NCI-H2107 (cell line): ENCODE measurements at places on chromosomes 11 and 22.
A peak's percentile ranks its signal among the peaks of the same experiment; 100 is the strongest.

DNA sequence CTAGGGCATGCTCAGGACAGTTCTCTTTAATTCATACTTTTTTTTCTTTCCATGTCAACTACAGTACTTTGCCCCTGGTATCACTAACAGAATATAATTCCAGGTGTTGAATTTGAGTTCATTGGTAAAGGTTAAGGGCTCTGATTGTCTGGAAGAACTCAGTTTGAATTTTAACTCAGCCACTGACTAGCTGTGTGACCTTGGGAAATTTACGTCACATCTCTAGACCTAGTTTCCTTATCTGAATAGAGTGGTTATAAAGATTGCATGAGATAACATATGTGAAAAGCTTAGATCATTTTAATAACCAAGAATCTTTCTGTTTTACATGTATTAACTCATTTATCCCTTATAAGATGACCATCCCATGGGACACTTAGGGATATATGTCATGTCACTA lies 15.8 kb upstream of the ZC3H12C start:
- DNase-seq = no peak

DNA sequence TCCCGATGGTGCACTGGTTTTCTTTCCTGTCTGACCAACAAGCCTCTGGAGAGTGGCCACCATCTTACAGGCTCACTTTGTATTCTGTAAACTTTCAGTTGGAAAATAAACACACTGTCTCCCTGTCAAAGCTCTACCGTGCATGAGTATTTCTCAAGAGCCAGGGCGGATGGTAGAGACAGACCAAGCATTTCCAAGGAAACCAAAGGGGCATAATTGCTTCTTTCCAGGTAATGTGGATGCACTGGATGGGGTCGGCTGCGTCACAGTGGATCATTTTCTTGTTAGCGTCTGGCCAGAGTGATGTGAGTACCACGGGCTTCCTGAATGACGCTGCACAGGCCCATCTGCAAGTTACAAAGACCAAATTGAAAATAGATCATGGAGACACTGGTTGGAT lies 5.1 kb upstream of the SEZ6L start:
- no peak for DNase-seq

GRCh38 chr22:29481265-29482000 lies 1.4 kb downstream of the NEFH start:
- no peak for DNase-seq

GRCh38 chr22:49107561-49107960 lies 720.1 kb downstream of the BRD1 start:
- no peak for DNase-seq

GRCh38 chr11:92707665-92708064 lies 261.8 kb upstream of the MTNR1B start:
- DNase-seq = no peak

DNA sequence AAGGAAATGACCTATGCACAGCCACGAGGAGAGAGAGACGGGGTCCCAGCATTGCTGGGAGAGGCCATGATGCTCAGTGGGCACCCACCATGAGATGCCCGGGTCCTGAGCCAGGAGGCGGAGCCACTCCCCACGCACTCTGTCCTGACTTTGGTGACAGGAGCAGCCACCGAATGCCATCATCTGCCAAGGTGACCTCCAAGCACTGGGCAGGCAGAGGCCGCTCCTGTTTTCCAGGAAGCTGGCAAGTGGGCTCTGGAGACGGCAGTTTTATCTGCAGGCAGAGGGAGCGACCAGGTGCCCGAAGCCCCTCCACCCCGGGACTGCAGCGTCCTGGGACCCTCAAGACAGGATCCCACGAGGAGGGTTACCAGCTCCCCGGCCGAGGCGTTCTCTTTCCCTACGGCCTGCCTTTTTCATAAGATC lies 453.9 kb downstream of the BRD1 start:
- DNase-seq = no peak

DNA sequence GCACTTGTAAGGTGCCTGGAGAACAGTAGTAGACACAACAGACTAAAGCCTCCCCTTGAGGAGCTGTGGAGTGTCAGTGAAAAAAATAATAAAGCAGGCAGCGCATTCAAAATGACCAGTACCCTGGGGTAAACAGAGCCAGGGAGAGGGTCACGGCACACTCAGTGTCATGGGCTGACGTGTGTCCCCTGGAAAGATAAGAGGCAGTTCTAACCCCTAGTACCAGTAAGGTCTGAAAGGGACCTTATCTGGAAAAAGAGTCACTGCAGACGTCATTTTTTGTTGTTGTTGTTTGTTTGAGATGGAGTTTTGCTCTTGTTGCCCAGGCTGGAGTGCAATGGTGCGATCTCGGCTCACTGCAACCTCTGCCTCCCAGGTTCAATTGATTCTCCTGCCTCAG lies 32.0 kb downstream of the DUSP8 start:
- DNase-seq = no peak

DNA sequence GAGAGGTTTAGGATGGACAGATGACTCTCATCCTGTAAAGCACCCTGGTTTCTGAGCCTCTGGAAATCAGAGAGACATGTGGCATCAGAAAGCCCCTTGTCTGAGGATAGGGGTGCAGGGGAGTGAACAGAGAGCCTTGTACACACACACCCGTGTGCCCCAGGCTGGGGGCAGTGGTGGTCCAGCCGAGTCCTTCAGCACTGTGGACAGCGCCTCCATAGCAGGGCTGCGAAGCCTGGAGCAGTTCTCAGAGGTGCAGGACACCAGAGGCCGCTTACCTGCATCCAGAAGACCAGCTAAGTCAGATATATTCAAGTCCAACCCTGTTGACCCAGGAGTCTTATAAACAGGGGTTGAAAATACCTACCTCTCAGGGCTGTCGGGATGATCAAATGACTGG lies 11.5 kb upstream of the IGSF9B start:
- DNase-seq = no peak

DNA sequence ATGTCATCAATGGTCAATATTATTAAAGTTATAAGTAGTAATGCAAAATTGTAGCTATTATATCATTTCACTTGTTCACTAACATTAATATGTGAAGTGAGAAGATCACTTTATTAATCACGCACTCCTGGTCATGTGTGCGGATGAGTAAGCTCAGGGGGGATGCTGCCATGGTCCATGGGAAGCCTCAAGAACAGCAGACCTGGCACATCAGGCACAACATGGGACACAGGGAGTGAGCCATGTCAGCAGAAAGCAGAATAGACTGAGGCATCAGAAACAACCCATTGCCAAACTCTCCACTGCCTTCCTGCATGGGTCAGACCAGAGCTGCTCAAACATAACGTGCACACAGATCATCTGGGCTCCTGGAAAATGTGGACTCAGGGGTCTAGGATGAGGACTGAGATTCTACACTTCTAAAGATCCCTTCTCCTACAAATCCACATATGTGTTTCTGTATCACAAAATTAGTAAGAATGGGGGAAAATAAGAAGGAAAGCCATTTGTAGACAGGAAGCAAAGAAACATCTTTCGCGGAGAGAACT lies 63.8 kb upstream of the VPREB1 start:
- no peak for DNase-seq

- no peak for DNase-seq
Observed at GRCh38 chr11:15073361-15074205, at the start of gene CALCB. CALCB (plus strand) TSS chr11:15073593; CDS start chr11:15074719, 1,126 bp downstream.

- DNase-seq = no peak
Observed at GRCh38 chr11:128803011-128803410, 64.1 kb downstream of the KCNJ1 start.

- no peak for DNase-seq
Observed at GRCh38 chr11:22407921-22408320, 69.7 kb downstream of the SLC17A6 start.

DNA sequence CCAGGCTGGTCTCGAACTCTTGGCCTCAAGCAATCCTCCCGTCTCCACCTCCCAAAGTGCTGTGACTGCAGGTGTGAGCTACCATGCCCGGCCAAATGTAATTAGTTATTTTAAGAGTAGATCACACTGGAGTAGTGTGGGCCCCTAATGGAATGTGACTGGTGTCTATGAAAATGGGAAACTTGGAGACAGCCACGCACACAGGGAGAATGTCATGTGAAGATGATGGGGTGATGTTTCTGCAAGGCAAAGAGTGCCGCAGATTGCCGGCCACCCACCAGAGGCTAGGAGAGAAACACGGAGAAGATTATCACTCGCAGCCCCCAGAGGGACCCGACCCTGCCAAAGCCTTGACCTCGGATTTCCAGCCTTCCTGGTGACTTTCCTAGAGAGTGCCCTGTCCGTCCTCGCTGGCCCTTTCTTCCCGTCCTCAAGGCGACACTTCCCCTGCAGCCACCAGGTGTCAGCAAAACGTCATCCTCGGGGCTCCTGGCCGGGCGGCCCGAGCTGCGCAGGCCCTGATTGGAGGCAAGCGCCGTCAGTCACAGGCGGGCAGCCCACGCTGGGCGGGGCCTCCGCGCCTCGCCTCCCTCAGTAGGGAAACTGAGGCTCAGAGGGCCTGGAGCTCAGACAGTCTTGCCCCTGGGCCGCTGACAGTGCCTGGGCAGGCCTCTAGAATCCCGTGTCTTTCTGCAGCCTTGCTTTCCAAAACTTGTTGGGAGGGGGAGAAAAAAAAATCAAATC lies 16.3 kb downstream of the CRYBB2 start:
- DNase-seq = peak; percentile 76

DNA sequence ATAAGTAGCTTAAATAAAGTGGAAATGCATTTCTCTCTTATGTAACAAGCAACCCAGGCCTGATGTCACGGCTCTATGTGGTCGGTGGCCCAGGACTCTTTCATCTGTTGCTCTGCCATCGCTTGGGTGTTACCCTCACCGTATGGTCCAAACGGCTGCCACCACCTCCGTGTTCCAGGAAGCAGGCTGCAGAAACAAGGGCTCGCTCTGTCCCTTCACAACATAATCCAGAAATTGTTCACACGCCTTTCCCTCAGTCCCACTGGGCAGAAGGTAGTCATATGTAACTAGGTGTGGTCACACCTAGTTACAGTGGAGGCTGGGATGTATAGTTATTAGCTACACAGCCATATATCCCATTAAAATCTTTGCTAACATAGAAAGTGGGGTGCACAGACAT lies 421.0 kb downstream of the SOX6 start:
- no peak for DNase-seq

- no peak for DNase-seq
Observed at GRCh38 chr11:131094827-131095226, 178.5 kb upstream of the SNX19 start.
